ENCODE measurements at places on chromosomes 2 and 18.

GRCh38 chr2:206115026-206115578 is 29.1 kb upstream of the INO80D start:
- DNase-seq, result no peak

DNA sequence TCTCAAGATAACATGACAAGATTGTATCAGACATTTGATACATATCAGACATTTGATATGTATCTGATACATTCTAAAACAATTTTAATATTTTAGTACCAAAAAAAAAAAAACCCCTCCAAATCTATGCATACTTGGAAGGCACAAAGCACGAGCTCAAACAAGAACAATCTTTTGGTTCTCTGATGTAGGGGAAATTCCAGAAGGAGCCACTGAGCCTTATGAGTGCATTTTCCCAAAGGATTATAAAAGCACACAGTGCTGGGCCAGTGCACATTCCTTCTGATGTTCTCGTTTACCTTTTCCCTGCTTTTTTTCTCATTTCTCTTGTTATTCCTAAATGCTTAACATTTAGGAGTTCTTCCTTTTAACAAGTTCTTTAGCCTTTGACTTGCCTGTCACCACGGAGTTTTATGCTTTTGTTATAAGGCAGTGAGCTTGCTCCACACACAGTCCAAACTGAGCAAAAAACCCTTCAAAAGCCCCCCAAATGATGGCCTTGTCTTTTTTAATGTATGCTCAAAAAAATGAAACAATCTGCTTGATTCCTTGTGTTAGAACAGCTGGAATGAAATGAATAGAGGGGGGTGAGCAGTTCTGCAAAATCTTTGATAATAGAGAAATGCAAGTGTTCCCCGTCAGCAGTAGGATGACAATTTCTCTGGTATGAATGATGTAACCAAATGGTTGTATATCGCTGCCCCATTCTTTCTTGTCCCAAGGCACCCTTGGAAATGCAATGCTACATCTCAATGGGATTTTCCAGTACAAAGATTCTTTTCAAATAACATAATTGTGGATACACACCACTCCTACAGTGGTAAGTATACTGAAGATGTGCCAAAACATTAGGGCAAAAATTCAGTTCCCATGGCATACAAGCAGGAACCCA is 597.2 kb upstream of the ZEB2 start:
- no peak for DNase-seq

DNA sequence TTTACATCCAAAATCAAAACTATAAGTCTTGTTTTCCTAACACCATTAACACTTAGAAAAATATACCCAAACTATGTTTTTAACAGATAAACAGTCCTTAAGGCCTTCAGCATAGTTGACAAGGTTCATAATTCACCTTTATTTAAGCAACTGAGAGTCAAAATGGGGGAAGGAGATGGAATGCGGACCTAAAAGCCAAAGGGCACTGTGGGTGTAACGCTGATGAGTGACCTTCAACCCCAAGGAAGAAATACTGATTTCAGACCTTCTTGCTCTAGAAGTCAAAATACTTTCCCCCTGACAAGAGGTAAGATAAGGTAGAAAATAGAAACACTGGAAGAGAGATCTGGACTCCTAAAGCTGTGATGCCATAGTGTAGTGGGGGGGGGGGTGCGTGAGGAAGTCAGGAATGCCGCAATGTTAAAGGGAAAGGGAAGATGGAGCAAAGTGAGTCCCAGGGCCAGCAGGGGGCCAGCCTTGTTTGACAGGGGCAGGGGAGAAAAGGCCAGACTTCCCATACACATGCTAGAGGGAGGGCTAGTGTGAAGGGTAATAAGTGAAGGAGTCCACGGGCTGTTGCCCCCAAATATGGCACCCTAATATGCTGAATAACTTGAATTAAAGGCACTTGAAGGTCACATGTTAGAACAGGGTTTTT is 31.4 kb downstream of the CCDC93 start:
- DNase-seq, result no peak

GRCh38 chr2:142065156-142065555 is 65.7 kb downstream of the LRP1B start:
- DNase-seq, result no peak

All from B cell (primary cell).